ENCODE measurements at places on chromosomes 1 and 21.

DNA sequence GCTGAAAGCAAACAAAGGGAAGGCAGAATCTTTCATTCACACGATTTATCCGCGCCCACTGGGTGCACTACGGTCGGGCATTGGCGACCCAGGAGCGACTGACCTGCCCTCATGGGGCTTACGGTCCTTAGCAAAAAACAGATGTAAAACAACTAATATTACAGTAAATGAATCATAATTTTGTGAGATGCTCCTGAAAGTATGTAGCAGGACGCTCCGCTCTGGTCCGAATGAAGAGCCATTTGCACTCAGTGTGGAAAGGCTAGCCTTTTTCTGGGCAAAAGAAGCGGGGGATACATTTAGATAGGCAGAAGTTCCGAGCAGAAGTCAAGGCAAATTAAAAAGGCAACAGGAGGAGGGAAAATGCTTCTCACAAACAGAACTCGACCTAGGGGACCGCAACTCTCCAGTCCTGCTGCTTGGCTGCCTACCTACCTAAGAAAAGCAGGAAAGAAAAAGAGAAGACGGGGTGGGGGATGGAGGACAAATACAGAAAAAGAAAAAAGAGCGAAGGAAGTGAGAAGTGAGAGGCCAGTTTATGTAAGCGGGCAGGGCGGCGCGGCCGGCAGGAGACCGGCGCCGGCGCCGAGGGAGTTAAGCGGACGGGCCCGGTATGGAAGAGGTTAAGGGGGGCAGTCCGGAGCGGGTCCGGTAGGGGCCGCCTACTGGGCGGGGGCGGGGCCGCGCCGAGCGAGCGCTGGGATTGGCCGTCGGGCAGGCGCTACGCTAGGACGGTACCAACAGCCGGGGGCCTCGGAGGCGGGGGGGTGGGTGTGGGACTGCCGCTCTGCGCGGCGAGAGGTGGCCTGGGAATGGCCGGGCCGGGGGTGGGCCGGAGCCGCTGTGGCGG, at the start of gene FAM20B:
Gene FAM20B, plus strand, starts transcription at position 770 of the 850 bp plus-strand sequence. CDS start 17,954 bp downstream, outside the sequence.
- peak; percentile 52 for DNase-seq

DNA sequence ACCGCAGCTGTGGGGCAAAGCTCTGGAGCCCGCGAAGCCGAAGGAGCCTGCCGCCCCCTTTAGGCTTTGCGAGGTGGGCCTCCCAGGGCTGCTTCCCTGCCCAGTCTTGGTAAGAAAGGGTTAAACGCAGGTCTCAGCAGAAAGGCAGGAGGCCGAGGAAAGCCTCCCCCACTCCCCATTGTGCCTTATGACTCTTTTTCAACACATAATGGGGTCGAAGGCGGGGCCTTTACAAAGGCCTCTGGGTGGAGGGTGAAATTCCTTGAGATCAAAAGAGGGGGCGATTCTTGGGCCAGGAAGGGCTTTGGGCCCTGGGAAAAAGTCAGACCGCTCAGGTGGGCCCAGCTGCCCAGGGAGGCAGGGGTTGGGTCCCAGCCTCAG, 880 bp downstream of the ALPL start:
- no peak for DNase-seq

GRCh38 chr1:190172651-190173430, 304.8 kb downstream of the BRINP3 start:
- DNase-seq = no peak

- DNase-seq = no peak
Measured at GRCh38 chr1:100862591-100862990, 32.1 kb downstream of the EXTL2 start.

Data from cortex of kidney (tissue), 1 donor.